Placental epithelial cell (primary cell): ENCODE measurements at places on chromosomes 16 and 17. TPM values are rescaled to one million over a fixed set of nuclear protein-coding genes. Genes with fewer than 3 reads are reported as not detected.

MYH3 gene
- total RNA-seq = 0.65 and 1.6 TPM in 2 replicates

KRTAP4-3 gene
- total RNA-seq = not detected in 2 replicates

C1QTNF1 gene
- 3.1 TPM in 2 replicates for total RNA-seq

ABCA3 gene
- total RNA-seq = under 0.01 TPM in 2 replicates

CDH1 gene
- total RNA-seq = 4.3 and 64.7 TPM in 2 replicates

CTRL gene
- total RNA-seq = 0.65 and 0.79 TPM in 2 replicates

KCNJ2 gene
- 3.4 and 28.3 TPM in 2 replicates for total RNA-seq

KRT20 gene
- not detected in 2 replicates for total RNA-seq

ERI2 gene
- total RNA-seq = 31.0 and 32.3 TPM in 2 replicates

ABCC12 gene
- not detected in 2 replicates for total RNA-seq

GJD3 gene
- total RNA-seq = 0.33 TPM in 1 of 2 replicates, not detected in the other

OTOP2 gene
- not detected in 2 replicates for total RNA-seq

CCDC200 gene
- not detected in 2 replicates for total RNA-seq

SLC13A5 gene
- 0.65 TPM in 1 of 2 replicates, not detected in the other for total RNA-seq

PLA2G10 gene
- total RNA-seq = 0.43 TPM in 1 of 2 replicates, not detected in the other

PRSS27 gene
- total RNA-seq = 1.6 TPM in 2 replicates

CDH13 gene
- total RNA-seq = under 0.01 and 0.39 TPM in 2 replicates

TMEM132E gene
- total RNA-seq = under 0.01 TPM in 1 of 2 replicates, not detected in the other

SMTNL2 gene
- 18.3 and 33.8 TPM in 2 replicates for total RNA-seq

SYNGR3 gene
- 3.5 and 4.4 TPM in 2 replicates for total RNA-seq

CHST5 gene
- not detected in 2 replicates for total RNA-seq

KRTAP4-9 gene
- not detected in 2 replicates for total RNA-seq

GNG13 gene
- total RNA-seq = 0.39 TPM in 1 of 2 replicates, not detected in the other

RAC3 gene
- total RNA-seq = 19.3 and 31.4 TPM in 2 replicates
